Psoas muscle (tissue), 8 donors: ENCODE measurements at places on chromosomes 3 and 15.

GRCh38 chr15:77507911-77508310 is 87.2 kb downstream of the HMG20A start:
- DNase-seq: no peak

DNA sequence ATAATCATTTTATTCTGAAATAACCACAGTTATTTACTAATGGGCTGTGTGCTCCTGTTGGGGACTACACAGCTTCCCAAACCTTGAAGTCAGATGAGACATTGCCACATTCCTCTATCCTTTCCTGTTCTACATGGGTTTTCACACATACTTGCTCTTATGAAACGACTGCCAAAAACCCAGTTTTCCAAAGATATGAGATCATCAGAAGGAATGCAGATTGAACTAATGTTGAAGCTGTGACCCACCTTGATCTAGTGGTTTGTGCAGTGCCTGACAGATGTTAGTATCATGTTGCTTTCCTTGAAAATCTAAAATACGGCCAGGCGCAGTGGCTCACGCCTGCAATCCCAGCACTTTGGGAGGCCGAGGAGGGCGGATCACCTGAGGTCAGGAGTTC is 144.6 kb downstream of the VGLL4 start:
- no peak for DNase-seq

DNA sequence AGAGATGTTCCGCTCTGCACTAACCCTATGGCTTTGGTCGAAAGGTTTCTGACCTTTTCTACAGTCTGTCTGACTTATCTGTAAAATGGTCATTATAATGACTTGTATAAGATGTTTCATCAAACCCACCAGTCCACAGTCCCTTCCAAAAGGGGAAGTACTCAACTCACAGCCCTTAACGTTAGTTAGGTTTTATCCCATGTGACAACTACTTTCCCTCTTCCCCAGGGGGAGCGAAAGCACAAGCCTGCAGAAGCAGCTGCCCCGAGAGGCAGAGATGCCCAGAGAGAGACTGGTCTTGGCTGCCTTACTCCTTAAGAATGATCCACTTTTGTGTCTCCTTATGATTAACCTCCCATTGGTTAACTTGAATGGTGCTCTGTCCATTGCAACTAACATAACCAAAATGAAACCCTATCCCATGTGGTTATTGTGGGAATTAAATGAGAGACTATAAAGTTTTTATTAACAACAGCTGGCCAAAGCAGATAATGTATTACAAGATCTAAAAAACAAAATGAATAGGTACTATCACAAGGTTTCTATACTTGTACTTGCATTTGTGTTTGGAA is 6.4 kb downstream of the ASTE1 start:
- DNase-seq: no peak

GRCh38 chr3:101262393-101263240 is 57.8 kb downstream of the IMPG2 start:
- DNase-seq: no peak

DNA sequence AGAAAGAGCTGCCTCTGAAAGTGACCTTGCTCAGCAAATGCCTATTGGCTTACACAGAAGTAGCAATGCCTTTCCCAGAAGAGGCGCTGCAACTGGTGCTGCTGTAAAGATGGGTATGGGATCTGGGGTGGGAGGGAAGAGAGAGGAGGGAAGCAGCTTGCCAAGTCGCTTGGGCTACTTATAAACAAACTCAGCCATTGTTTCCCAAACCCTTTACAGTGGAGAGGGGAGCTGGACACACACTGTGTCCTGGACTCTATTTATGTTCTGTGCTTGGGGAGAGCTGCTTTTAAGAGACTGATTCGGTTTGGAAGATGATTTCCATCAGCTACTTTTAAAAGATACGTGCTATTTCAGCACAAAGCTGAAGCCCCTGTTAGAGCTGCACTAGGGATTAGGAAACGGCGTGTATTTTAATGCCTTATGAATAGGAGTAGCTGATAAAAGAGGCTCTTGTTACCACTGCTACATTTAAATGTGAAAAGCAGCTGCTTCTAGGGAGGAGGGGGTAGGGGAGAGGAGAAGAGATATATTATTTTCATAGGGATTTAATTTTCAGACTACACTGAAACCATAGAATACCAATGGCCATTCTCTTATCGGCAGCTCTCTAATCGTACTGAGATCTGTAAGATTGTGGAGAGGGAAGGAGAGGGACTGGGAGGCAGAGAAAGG is 440.6 kb downstream of the MCTP2 start:
- DNase-seq: no peak

DNA sequence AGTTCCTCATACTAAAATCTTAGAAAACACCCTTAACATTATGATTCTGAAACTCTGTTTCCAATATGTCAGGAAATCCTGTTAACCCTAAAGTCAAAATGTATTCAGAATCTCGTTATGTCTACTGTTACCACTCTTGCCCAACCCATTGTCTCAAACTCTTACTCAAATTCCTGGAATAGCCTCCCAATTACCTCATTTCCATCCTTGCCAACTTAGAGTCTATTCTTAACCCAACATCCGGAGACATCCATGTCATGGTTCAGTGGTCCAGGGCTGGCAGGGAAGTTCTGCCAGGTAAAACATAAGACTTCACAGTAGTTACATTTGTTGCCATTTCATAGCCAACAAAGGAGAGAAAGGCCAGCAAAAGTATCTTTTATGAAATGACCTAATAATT is 593.9 kb downstream of the PYDC2 start:
- DNase-seq: no peak

DNA sequence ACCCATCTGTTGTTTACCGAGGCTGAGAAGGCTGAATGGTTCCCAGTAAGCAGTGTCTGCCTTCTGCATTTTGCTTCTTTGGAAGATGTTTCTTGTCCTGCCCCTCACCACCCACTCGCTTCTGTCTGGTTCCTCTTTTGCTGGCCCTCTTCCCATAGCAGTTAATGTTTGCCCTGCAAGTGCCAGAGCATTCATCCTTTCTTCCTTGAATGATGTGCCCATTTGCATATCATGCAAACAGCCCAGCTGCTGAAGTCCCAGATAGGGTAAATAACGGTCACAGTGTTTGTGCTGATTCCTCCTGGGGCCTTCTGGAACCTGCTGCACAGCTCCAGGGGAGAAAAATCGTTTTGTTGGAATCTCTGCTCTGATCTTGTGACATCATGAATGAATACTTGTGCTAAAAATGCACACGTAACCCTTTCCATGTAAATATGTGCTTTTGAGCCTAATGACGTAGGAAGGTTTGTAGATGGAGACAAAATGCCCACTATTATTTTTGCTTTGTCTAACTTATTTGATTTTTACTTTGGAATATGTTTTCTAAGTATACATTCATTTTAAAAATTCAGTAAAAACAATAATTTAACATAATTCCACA is 381.0 kb downstream of the SOX2 start:
- DNase-seq: no peak

GRCh38 chr3:61768284-61769037 is 207.1 kb downstream of the PTPRG start:
- no peak for DNase-seq

- no peak for DNase-seq
Measured at GRCh38 chr3:64385277-64385676, 160.0 kb upstream of the PRICKLE2 start.

DNA sequence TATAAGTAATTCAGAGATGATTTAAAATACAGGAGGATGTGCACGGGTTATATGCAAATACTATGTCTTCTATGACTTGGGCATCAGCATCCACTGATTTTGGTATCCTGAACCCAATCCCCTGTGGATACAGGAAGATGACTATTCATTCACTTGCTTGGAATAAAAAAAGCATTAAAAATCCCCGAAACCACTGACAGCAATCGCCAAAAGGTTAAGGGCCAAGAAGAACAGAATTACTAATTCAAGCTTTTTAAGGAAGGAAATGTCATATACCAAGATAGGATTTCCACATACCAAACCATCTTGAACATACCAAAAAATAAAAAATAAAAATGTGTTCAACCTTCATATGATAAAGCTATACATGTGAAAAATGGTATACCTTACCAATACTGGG is 93.7 kb downstream of the DLG1 start:
- no peak for DNase-seq

DNA sequence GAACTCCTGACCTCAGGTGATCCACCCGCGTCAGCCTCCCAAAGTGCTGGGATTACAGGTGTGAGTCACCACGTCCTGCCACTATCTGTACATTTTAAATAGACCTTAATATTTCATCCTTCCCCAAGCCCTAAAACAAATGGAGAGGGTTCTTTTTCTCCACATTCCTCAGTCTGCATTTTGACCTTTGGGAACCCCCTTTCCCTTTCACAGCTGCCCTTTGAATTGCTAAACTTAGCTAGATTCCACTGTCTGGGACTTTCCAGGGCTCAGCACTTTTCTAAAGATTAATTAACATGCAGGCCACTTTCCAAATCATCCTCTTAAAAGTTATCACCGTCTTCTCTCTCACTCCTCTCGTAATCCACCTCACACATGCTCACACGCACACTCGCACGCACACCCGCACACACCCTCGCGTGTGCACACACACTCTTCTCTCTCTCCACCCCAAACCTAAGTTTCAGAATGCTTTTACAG is 124.2 kb downstream of the TMCO5A start:
- DNase-seq: no peak

DNA sequence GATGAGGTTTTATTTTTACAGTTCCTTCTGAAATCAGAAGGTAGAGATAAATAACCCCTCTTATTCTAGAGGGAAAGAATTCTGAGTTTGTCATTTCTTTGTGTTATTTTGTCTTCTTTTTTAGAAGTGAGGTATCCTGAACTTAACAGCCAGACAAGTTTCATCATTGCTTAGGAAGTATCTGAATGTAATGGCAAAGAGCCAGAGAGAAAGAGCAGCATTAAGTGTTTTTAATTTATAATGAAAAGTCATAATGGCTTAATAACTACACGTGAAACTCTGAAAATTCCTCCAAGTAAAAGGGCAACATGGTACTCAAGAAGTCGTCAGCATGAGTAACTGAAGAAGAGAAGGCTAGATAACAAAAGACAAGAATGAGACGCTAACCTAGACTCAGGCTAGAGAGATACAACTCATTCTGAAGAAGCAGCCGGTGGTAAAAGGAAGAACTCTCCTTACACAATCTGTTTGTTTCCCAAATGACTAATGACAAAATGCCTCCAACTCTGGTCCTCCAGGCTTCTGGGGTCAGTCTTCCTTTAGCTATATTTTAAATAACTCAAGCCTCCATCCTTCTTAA is 116.2 kb upstream of the NECTIN3 start:
- DNase-seq: no peak

DNA sequence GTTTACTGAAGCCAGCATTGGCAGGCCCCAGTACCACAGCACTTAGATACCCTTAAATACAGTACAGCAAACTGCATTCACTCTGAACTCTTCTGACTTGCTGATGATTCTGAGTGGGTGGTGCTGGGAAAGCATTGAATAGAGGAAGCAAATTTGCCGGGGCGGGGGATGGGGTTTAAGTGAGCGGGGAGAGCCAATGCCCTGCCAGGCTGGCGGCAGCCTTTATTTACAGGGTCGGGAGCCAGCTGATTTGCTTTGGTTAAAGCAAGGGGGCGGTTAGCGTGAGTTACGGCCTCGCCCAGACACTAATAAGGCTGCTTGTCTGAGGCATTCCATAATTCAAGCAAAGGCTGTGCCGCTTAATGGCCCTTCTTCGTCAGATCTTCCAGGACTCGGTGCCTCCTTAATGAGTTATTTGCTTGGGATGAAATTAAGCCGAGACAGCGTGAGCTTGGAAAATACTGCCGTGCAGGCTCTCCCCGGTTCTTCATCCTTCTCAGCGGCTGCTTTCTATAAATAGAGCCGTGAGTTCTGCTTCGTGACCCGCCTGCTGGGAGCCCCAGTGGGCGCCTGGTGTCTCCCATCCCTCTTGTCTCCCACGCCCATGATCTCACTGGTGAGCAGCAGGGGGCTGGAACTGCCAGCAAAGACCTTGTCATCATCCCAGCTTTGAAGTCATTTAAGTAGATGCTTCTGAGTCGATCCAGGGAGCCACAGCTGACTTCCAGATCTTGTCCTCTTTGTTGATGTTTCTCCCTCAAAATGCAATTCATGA is 25.8 kb downstream of the SPSB4 start:
- DNase-seq: peak; percentile 51

DNA sequence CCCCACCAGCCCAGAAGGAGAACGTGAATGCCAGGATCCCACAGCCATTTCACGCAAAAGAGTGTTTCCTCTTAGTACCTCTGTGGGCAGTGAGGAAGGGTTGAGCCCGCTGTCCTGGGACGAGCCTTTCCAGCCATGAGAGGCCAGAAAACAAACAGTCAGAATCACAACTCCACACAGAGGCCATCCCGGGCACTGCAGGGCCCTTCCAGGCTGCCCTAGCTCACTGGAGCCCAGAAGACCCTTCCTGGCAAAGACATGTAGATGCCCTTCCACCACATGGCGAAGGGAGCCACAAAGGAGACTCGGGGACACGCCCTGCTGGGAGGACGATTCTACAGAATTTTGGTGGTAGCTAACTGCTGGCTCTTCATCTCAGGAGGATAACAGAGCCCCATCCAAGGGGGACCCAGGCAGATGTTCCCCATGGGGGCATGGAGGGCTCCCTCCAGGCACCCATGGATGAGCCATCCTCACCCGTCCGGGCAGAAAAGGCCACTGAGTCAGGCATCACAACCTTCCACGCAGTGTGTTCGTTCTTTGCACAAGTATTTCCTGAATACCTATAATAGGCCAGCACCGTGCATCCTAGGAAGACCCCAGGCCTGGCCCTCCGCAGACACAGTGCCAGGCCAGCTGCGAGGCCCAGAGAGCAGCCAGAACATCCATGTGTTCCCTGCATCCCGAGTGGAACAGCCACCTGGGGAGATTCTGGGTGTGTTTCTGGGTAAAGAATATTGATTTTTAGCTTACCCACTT is 47.2 kb downstream of the SLC12A8 start:
- DNase-seq: peak; percentile 50

DNA sequence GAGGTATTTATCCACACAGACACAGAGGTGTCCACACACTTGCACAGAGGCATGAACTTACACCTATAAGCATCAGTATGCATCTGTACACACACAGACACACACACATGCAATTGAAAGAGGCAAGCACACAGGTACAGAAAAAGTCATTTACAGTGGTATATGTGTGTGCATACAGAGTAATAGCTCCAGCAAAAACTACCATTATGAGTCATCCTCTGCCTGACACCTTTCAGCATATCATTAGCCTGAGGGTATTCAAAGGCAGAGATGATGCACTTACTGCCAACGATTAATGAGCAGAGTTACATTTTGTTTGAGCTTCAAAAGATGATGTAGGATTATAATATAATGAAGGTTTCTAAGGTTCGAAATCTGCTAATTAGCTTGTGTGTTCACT is 100.3 kb upstream of the TPRG1 start:
- DNase-seq: no peak
